Hypothalamus (tissue), 51 donors: ENCODE measurements at places on chromosomes 3 and 15.

- no peak for DNase-seq
Observed at GRCh38 chr3:76463501-76463900, 576.4 kb upstream of the ROBO2 start.

- no peak for DNase-seq
Observed at GRCh38 chr15:40927495-40927872, 1.7 kb upstream of the DLL4 start.

- DNase-seq = no peak
Observed at GRCh38 chr3:106332129-106332528, 463.3 kb upstream of the CBLB start.

DNA sequence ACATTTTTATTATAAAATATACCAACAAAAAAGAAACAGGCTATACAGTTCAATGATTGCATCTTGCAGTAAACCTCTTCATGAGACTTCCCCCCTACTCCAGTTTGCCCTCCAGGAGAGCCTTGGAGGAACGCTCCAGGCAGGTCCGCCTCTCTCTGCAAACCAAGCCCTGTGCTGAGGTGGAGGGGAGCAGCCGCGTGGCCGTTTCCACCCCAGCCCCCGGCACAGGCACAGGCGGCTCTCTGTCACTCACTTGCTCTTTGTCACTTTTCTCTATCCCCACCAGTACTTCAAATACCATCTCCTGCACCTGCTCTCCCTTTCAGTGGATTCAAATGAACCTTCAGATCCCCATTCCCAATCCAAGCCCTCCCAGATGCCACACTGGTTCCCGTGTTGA lies 479.9 kb downstream of the OCA2 start:
- no peak for DNase-seq

GRCh38 chr3:171184372-171184771 lies 157.9 kb upstream of the SLC2A2 start:
- no peak for DNase-seq

GRCh38 chr15:76336254-76337058 lies at the start of gene ISL2:
TSS of gene ISL2 (plus strand) at chr15:76336773. CDS start at chr15:76336884, 111 bp downstream.
- no peak for DNase-seq

- DNase-seq = no peak
Observed at GRCh38 chr3:71786217-71786549, 1.2 kb upstream of the PROK2 start.

DNA sequence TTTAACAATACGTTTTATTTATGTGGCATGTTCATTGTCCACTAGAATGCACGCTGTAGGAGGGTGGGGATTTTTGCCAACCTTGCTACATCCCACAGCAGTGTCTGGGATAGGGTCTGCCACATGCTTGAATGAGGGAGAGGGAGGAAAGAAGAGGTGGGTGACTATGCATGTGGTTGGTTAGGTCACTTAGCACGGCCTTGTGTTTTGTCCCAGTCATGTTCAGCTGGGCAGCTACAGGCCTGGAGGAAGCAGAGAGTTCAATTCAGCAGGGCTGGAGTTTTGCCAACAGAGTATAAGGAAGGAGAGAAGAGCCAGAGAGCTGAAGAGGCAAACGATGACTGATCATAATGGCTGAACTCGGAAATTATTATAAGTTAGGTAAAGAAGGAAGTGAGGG lies 268.4 kb upstream of the NSMCE3 start:
- no peak for DNase-seq

DNA sequence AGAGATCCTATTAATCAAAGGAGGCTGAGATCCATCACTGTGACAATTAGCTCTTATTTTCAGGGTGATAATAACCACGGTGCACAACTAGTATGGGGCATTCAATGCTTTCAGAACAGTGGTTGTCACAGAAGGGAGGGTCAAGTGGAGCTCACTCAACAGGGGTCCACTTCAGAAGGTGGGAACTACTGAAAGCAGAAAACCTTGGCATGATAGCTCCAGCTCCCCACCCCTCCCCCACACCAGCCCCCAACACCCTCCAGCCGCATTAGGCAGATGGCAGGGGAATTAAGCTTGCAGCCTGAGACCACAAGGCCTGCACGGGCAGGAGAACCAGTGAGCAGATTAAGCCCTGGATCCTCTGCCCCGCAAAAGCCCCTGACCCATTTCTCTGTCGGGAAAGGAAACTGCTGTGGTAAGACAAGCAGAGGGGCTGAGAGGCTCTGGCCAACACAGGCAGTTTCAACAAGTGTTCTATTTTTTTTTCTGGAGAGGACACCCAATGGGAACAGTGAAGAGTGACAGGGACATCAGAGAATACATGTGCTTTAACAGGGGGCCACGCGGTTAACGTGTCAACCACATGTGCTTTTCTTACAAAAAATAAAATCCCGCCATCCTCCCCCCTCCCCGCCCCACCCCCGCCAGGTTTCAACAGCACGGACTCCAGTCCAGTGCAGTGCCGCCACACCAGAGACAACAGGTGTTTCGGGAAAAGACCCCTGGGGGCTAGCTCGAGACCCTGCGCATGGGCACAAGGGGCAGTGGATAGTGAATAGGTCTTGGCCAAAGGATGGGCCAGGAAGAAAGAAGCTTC lies 997 bp downstream of the FYCO1 start:
- peak; percentile 26 for DNase-seq

GRCh38 chr15:28871168-28871567 lies 14.6 kb upstream of the APBA2 start:
- DNase-seq = no peak
